ENCODE measurements at places on chromosomes 3 and 15. TPM values are rescaled to one million over a fixed set of nuclear protein-coding genes. Genes with fewer than 3 reads are reported as not detected.

DIPK2A gene
- 49.6 TPM for total RNA-seq

ARGFX gene
- not detected for total RNA-seq

CD86 gene
- 37.6 TPM for total RNA-seq

CACNA2D2 gene
- total RNA-seq, result 0.85 TPM

PRSS50 gene
- total RNA-seq, result 0.10 TPM

RTP3 gene
- not detected for total RNA-seq

KLF15 gene
- 0.83 TPM for total RNA-seq

FBXL22 gene
- 2.5 TPM for total RNA-seq
